ENCODE measurements at places on chromosomes 3 and 15. TPM values are rescaled to one million over a fixed set of nuclear protein-coding genes. Genes with fewer than 3 reads are reported as not detected.

The TMED3 gene
- total RNA-seq: 22.3 TPM

The FBXO40 gene
- total RNA-seq: not detected

- no peak for DNase-seq
Observed at GRCh38 chr3:148030975-148031374, 621.8 kb downstream of the ZIC1 start.

- DNase-seq: no peak
Observed at GRCh38 chr3:176661432-176661964, 535.8 kb downstream of the TBL1XR1 start.

- DNase-seq: no peak
Observed at GRCh38 chr3:195818301-195818700, 6.6 kb upstream of the MUC4 start.

DNA sequence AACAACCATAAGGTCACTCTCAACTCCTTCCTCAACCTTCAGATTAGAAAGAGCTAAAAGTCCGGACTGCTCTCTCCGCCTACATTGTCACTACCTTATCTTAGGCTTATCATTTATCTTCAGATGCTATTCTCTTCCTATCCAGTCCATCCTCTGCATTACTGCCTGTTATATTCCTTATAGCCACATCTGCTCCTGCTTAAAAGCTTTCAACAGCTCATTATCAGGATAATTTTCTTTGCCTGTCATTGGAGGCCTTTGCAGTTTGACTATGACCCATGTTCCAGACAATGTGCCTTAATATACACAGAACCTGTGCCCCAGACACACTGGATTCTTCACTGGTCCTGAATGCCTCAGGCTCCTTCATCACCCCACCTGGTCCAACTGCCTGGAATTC lies 184.1 kb upstream of the SETMAR start:
- no peak for DNase-seq

DNA sequence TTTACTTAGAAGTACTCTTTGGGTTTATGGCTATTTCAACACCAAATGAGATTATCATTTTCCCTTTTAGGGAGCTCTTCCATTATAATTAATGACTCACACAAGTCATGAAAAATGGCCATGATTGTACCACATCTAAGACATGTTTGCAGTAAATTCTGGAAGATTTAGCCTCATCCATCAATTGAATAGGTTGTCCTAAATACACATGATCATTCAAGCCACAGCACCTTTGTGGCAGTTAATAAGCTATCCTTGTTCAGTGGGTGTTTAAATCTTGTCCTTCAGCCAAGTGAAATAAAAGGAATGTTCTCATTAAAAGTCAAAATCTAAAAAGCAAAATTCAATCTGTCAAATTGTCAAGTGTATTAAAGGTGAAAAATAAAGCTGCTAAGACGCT lies 237.5 kb downstream of the ZPLD1 start:
- no peak for DNase-seq

GRCh38 chr15:25863111-25863967 lies at the start of gene ATP10A:
ATP10A (minus strand) TSS chr15:25863327; CDS start chr15:25863096, 231 bp downstream.
- peak; percentile 29 for DNase-seq

DNA sequence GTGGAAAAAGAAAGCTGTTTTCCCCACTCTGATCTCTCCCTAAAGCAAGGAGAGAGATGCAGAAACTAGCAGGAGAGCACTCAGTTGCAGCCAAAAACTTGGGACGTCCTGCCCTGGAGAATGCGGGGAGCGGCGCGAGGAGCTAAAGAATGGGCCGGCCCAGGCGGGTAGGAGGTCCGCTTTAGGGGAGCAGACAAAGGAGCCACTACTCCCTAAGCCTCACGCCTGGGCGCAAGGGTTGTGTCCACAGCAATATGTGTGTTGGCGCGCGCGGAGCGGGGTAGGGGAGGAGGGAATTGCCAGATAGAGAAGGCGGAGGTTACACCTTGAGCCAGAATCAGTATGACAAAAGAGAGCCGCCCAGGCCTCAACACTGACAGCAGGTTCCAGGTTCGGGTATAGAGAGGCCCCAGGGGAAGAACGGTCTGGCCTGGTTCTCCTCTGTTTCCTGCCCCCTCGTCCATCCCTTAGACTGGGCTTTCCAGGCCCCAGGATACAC lies 2.9 kb downstream of the WNT5A start:
- DNase-seq: no peak

GRCh38 chr15:75842722-75843677 lies at the start of gene UBE2Q2:
UBE2Q2 (plus strand) TSS chr15:75843447; CDS start chr15:75843667, 220 bp downstream.
- peak; percentile 83 for DNase-seq

DNA sequence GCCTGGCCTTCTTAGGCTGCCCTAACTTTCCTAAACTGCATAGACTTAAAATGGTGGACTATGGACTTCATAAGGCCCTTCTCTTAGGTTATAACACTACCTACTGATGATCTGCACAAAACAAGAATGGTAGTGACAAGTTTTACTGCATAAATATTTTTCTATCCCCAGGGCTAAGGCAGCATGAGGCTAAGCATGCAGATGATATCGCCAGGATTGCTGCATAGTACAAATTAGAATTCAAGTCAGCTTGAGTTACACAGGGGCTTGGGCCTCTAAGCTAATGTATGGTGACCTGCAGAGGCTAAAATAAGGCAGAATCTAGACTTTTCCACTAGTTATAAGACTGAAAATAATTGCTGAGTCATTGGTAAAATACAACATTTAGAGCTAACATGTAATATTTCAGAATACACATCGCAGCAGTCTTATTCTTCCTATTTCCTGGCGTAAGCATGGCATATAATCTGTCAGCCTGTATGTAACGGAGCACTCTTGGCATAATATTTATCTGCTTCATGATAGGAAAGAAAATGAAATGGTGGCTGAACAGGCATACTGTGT lies 15.3 kb upstream of the RBMS3 start:
- no peak for DNase-seq
